Cardiac ventricle fibroblast (primary cell): ENCODE measurements at places on chromosomes 12 and 14. TPM values are rescaled to one million over a fixed set of nuclear protein-coding genes. Genes with fewer than 3 reads are reported as not detected.

FOXG1 gene
- total RNA-seq, result 0.05 TPM in 1 of 2 replicates, not detected in the other

FGF23 gene
- total RNA-seq, result not detected in 2 replicates

CLEC1A gene
- total RNA-seq, result 0.25 and 2.4 TPM in 2 replicates

KRT2 gene
- total RNA-seq, result not detected in 2 replicates

REC8 gene
- total RNA-seq, result 0.25 and 1.1 TPM in 2 replicates

FGF6 gene
- not detected in 2 replicates for total RNA-seq

NGDN gene
- 18.8 and 30.0 TPM in 2 replicates for total RNA-seq

TAS2R19 gene
- 0.94 and 0.98 TPM in 2 replicates for total RNA-seq

MSI1 gene
- not detected in 2 replicates for total RNA-seq

CAPS2 gene
- total RNA-seq, result 1.5 and 2.4 TPM in 2 replicates

B4GALNT1 gene
- 0.25 and 0.29 TPM in 2 replicates for total RNA-seq

CELA1 gene
- total RNA-seq, result not detected in 2 replicates

PTPRO gene
- total RNA-seq, result 0.10 TPM in 1 of 2 replicates, not detected in the other

TAS2R13 gene
- total RNA-seq, result 0.15 and 0.37 TPM in 2 replicates

PTGDR gene
- 0.29 and 0.37 TPM in 2 replicates for total RNA-seq

NFE2 gene
- total RNA-seq, result not detected in 2 replicates

SOS2 gene
- 9.0 and 11.6 TPM in 2 replicates for total RNA-seq

MANSC1 gene
- total RNA-seq, result 6.4 and 9.8 TPM in 2 replicates

KLRD1 gene
- total RNA-seq, result 0.19 and 0.88 TPM in 2 replicates

TMTC2 gene
- total RNA-seq, result 10.3 and 14.1 TPM in 2 replicates

ABHD12B gene
- not detected in 2 replicates for total RNA-seq

PTGER2 gene
- total RNA-seq, result 5.6 and 7.1 TPM in 2 replicates

TAS2R31 gene
- 0.44 and 2.4 TPM in 2 replicates for total RNA-seq

HOXC12 gene
- total RNA-seq, result not detected in 2 replicates

TOMM20L gene
- not detected in 2 replicates for total RNA-seq

FAIM2 gene
- 209 and 210 TPM in 2 replicates for total RNA-seq

NFATC4 gene
- 51.0 and 54.5 TPM in 2 replicates for total RNA-seq

PRKD1 gene
- total RNA-seq, result 18.7 and 23.9 TPM in 2 replicates

RNASE8 gene
- total RNA-seq, result not detected in 2 replicates

ACSM4 gene
- not detected in 2 replicates for total RNA-seq

ZDHHC22 gene
- not detected in 2 replicates for total RNA-seq

HCAR1 gene
- total RNA-seq, result 0.78 and 1.6 TPM in 2 replicates

CIT gene
- total RNA-seq, result 3.8 and 7.1 TPM in 2 replicates

ADCY4 gene
- 0.94 and 2.1 TPM in 2 replicates for total RNA-seq

SINHCAF gene
- 8.9 and 10.2 TPM in 2 replicates for total RNA-seq

CEP128 gene
- 0.62 and 1.1 TPM in 2 replicates for total RNA-seq

SMIM41 gene
- not detected in 2 replicates for total RNA-seq

DPY19L2 gene
- total RNA-seq, result 0.19 and 0.68 TPM in 2 replicates

TEX52 gene
- not detected in 2 replicates for total RNA-seq

LIN7A gene
- total RNA-seq, result 7.1 and 14.1 TPM in 2 replicates

AP4S1 gene
- total RNA-seq, result 5.4 and 8.4 TPM in 2 replicates

B4GALNT3 gene
- total RNA-seq, result not detected in 2 replicates

SYT1 gene
- total RNA-seq, result 0.12 TPM in 1 of 2 replicates, not detected in the other

CPNE6 gene
- total RNA-seq, result not detected in 2 replicates

NYNRIN gene
- total RNA-seq, result 7.6 and 9.5 TPM in 2 replicates

CLEC2D gene
- 1.1 and 2.3 TPM in 2 replicates for total RNA-seq

PTMS gene
- total RNA-seq, result 203 and 226 TPM in 2 replicates

SYNDIG1L gene
- not detected in 2 replicates for total RNA-seq

SUOX gene
- total RNA-seq, result 13.0 and 18.5 TPM in 2 replicates

RERG gene
- 5.1 and 7.9 TPM in 2 replicates for total RNA-seq

KRT71 gene
- total RNA-seq, result not detected in 2 replicates

TMEM253 gene
- not detected in 2 replicates for total RNA-seq

CCDC175 gene
- not detected in 2 replicates for total RNA-seq

TMED10 gene
- 370 and 413 TPM in 2 replicates for total RNA-seq

PA2G4 gene
- 72.1 and 74.9 TPM in 2 replicates for total RNA-seq
